T-helper 17 cell (primary cell): ENCODE measurements at places on chromosomes 6 and 20. TPM values are rescaled to one million over a fixed set of nuclear protein-coding genes. Genes with fewer than 3 reads are reported as not detected.

Gene FABP7
- not detected for total RNA-seq

Gene BFSP1
- 1.0 TPM for total RNA-seq

Gene SLC35A1
- total RNA-seq: 10.2 TPM

Gene FNDC11
- total RNA-seq: 0.44 TPM

Gene EYA4
- not detected for total RNA-seq

Gene ZNF831
- 42.0 TPM for total RNA-seq

Gene CCDC170
- total RNA-seq: not detected

Gene FOXF2
- not detected for total RNA-seq

Gene TNFRSF6B
- not detected for total RNA-seq

DNA sequence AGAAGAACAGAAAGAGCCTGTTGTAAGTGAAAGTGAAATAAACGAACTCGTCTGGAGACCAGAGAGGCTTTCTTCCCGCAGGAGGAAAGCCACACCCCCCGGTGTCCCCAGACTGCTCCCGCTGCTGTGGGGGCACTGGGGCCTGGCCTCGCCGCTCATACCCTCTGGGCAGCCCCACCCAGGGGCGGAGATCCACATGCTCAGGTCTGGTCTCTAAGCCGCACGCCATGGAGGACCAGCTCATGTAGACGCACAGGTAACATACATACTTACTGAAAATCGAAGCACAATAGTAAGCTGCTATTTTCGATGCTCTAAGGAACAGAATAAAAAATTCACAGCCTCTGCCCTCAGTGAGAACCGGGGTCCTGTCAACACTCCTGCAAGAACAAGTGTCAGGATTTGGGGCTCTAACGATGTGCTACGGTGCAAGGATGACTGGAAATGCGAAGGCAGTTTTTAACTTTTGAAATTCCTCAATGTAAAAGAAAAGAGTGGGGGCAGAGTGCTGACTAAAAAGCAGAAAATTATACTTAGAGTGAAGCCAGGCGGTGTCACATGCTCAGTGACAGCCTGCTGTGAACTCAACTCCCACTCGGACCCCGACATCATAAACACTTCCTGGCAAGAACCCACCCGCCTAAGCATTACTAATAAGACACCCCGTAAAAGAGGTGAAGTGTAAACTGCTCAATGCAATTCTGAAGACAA lies 110.5 kb downstream of the IRF4 start:
- no peak for DNase-seq

- no peak for DNase-seq
Measured at GRCh38 chr6:147586044-147586443, 77.6 kb downstream of the SAMD5 start.

GRCh38 chr6:40907198-40907701 lies 131.8 kb downstream of the UNC5CL start:
- DNase-seq: no peak

DNA sequence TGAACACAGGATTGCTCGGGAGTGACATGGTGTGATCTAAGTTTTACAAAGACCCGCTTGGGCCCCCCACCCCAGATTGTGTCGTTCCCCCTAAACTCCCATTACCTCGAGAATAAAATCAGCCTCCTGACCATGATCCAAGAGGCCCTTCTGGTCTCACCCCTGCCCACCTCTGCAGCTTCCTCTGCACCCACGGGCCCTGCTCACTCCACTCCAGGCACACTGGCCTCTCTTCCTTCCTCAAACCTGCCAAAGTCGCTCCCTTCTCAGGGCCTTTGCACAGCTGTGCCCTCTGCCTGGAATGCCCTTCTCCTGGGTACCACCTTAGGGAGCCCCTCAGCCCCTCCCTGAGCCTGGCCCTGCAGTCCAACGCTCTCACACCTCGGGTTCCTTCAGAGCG lies 17.9 kb downstream of the TGM2 start:
- no peak for DNase-seq

GRCh38 chr6:33314515-33314942 lies 651 bp upstream of the TAPBP start:
- DNase-seq: peak; percentile 64

GRCh38 chr6:42674780-42675179 lies 47.6 kb downstream of the PRPH2 start:
- DNase-seq: no peak

DNA sequence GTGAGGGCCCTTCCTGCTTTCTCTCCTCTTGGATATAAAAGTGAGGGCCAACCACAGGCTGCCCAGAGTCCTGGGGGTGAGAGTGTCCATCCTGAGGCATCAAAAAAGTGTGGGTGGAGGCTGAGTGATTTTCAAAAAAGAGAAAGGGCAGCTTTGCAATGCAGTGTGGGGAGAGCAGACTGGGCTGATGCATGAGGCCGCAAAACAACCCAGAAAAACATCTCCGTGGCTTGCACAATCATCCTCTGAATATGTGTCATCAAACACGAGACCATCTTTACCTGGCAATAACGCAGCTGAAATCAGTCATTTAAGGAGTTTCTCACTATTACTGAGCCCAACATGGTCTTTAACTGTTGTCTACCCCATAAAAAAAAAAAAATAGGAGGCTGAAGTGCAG lies 191.2 kb upstream of the SOX4 start:
- DNase-seq: no peak

- DNase-seq: no peak
Measured at GRCh38 chr6:71502956-71503355, 214.3 kb downstream of the OGFRL1 start.

DNA sequence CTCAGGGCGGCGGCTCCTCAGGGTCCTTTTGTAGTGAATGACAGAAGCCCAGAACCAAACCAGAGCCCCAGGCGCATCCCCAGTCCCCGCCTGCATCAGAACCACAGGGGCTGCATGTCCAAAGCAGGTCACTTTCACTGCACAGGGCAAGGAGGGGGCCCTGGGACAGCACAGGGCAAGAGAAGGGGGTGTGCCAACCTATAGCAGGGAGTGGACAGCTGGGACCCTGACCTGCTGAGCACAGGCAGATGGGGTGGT lies 501.4 kb downstream of the PREX1 start:
- DNase-seq: no peak

DNA sequence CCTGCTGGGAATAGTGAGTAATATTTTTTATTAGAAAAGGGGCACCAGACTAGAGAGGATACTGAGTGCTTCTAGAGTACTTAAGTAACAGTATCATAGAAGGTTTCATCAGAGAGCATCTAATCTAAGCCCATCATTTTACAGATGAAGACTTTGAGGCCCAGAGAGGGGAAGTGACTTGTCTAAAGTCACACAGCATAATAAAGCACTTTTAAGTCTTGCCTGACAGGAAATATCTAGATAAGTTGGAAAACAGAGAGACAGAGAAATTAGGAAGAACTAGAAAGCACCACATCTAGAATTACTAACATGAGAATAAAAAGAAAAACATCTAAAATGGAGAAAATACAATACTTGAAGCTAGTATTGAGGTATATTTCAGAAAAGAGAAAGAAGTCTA lies 6.0 kb downstream of the HLA-DMA start:
- DNase-seq: no peak

DNA sequence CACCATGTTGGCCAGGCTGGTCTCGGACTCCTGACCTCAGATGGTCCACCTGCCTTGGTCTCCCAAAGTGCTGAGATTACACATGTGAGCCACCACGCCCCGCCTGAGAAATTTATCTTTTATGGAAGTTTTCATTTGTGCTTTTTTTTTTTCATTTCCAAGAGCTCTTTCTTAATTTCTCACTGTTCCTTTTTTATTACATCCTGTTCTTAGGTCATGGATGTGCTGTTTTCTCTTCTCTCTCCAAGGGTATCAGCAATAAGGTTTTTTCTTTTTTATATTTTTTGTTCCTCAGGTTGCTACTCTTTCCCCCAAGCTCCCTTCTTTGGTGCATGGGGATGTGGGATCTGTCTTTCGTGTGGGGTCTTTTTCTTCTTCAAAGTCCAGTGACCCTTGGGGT lies 21.2 kb upstream of the LSM14B start:
- no peak for DNase-seq

- DNase-seq: no peak
Measured at GRCh38 chr20:43426172-43426571, 31.5 kb upstream of the SRSF6 start.

- DNase-seq: no peak
Measured at GRCh38 chr6:75244063-75244584, 523 bp upstream of the COX7A2 start.

GRCh38 chr20:19137641-19138040 lies 74.8 kb upstream of the SLC24A3 start:
- DNase-seq: no peak

GRCh38 chr6:52364480-52365166 lies 2.7 kb downstream of the PAQR8 start:
- DNase-seq: no peak

DNA sequence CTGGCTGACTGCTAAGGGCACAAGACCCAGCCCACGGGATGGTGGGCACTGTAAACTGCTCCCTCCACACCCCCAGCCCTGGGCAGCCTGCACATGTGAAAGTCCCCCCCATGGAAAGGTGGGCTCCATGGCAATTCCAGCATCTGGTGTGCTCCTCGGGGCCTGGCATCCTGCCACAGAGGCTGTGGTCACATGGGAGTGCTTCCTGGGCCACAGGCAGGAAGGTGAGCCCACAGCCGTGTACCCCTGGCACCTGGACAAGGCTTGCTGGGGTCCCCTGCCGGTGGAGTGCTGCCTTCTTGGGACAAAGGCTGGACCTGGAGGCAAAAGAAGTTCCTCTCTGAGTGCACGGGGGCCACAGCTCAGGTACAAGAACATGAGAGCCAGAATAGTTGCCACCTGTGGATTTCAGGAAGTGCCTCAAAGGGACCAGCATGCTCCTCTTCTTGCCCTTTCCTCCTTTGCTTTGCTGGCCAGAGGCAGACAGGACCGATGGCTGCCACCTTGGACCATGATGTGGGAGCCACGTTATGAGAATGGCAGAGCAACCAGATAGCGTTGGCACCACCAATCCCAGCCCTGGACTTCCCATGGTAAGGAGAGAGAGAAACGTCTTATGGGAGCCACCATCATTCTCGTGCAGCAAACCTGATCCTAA lies 120.2 kb upstream of the MLN start:
- no peak for DNase-seq

DNA sequence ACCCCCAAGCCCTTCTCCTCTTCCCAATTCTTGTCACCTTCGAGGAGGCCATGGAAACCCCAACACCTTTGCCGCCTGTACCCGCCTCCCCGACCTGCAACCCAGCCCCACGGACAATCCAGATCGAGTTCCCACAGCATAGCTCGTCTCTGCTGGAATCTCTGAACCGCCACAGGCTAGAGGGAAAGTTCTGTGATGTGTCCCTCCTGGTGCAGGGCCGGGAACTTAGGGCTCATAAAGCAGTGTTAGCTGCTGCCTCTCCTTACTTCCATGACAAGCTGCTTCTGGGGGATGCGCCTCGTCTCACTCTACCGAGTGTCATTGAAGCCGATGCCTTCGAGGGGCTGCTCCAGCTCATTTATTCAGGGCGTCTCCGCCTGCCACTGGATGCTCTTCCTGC lies 675 bp downstream of the ZBTB9 start:
- no peak for DNase-seq

GRCh38 chr6:36314221-36315014 lies 22.3 kb downstream of the BNIP5 start:
- DNase-seq: no peak

GRCh38 chr20:44110816-44111568 lies 76.0 kb downstream of the JPH2 start:
- no peak for DNase-seq

DNA sequence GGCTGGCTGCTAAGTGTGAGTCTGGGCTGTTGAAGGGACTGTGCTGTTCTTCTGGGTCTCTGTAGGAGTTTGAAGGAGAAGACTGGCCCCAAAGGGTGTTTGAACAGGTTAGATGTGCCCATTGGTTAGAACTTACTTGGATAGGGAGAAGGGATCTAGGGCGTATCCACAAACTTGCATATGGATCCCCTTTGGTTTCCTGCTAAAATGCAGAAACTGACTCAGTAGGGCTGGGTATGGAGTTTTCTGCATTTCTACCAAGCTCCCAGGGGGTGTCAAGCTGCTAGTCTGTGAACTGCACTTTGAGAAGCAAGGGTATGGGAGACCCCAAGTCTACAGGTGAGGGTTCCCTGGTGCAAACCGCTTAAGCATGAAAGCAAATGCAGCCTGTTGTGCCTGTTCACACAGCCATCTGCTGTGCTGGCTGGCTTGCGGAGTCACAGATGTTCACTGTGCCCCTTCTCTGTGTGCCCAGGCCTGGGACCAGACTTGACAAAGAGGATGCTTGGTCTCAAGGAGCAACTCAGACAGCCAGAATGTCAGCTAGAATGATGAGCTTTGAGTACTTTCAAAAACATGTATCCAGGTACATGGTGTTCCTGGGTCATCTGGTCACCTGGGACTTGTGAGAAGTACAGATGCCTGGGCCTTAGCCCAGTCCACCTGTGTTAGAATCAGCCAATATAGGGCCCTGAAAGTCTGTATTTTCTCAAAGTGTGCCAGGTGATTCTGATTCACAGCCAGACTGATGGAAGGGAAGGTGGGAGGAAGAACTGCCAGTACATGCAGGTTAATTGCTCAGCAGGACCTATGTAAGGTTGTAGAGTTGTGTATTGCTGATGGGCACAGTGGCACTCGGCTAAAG lies 7.4 kb downstream of the PPP1R16B start:
- DNase-seq: no peak

DNA sequence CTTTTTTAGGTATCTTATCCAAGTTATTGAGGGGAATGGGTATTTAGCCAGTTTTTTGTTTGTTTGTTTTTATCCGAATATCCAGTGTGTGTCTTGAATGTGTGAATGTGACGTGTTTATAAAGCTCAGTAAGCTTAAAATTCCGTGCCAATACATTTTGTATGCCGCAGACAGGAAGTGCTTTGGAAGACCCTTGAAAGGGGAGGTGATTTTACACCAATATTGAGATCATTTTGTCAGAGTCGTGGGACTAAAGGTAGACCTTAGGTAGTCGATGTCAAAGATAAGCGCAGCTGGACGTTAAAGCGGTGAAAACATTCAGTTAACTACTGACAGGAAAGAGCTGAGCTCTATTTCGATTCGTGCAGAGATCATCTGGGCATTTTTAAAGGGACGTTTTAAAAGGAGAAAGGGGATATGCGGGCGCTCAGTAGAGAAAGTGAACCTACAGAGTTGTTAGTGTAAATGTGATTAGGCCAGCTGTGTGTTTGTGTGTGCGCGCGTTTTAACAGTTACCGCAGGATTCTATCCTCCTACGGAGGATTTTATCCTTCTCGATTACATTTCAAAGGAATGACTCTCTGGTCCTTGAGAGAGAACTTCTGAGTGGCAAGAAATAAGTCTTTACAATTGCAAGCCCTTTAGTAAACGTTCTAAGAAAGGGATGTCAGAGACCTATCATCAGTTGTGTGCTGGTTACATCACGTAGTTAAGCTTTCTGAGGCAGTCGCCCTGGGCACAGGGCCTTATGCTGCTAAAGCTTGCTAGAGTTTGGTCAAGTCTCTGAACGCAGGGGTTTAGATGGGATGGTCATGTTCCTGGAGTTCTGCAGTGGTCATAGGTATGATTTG lies 625 bp upstream of the ECHDC1 start:
- no peak for DNase-seq

DNA sequence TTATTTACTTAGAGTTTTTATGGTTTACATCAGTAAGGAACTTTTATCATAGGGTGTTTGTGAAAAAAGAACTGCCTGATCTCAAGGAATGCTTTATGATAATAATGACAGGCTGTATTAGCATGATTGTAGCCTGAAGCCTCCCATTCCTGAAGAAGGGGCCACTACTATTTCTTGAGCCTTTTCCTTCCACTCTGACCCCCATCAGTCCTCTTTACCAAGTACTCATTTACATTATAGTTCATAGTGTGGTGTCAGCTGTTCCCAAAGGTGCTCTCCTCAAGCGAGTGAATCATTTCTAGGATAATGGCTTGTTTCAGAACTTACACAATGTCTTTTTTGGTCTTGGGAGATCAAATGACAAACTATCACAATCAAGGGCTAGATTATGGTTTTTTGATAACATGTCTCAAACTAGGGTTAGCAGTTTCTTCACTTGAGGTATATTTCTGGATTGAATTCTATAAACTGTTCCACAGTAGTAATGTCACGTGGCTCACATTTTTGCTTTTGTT lies 283.6 kb downstream of the CDKAL1 start:
- no peak for DNase-seq
